ENCODE measurements at places on chromosomes 2 and 18.

- DNase-seq = no peak
Measured at GRCh38 chr2:160408959-160409291, 84.7 kb downstream of the RBMS1 start.

- no peak for DNase-seq
Measured at GRCh38 chr2:231204581-231204980, 6.2 kb downstream of the ARMC9 start.

- DNase-seq = peak; percentile 1
Measured at GRCh38 chr2:226300196-226300886, 499.3 kb downstream of the IRS1 start.

DNA sequence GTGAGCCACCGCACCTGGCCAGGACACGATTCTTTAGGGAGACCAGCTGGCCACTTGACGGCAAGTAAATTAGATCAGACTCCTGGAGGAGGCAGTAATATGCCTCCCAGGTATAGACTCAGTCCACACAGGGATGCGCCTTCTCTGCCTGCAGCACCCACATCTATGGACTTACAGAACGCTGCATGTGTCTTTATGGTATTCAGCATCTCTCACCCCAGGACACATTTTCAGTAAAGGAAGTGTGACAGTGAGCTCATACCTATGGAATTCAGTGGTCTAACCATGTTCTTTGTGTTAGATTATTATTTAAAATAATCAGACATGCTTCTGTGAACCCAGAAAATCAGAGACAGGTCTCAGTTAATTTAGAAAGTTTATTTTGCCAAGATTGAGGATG is 5.9 kb upstream of the NARS1 start:
- DNase-seq = no peak

DNA sequence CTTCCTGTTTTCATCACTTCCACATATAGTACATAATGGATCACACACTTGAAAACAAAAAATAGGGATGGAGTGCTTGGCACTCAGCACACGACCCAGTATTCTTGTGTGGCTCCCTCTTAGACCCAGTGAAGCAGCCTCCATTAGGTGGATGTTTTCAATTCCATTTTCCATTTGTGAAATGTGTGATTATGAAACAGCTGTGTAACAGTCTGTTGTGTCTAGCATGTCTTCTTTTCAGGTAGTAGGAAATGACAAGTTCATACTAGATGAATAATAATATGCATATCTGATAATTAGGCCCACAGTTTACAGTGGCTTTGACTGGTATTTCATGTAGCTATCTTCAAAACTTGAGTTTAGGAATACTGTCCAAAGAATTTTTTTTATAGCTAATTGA is 35.5 kb downstream of the EML6 start:
- DNase-seq = no peak

DNA sequence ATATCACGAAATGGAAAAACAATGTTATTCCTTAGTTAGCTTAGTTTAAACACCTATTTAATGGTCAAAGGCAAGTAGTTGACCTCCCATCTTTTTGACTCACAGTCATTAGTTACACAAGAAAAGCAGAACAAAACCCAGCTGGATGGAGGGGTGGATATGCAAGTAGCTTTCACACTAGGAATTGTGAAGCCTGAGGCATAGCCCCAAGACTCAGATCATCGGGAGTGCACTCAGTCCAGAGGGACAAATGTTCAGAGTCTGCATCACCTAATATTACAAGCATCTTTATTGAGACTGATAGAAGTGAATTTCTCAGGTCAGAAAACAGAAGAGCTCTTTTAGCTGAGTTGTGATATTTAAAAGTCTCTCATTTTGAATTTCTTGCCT is 15.5 kb upstream of the CPS1 start:
- DNase-seq = no peak

GRCh38 chr2:134499307-134499926 is 219.4 kb downstream of the TMEM163 start:
- DNase-seq = no peak

DNA sequence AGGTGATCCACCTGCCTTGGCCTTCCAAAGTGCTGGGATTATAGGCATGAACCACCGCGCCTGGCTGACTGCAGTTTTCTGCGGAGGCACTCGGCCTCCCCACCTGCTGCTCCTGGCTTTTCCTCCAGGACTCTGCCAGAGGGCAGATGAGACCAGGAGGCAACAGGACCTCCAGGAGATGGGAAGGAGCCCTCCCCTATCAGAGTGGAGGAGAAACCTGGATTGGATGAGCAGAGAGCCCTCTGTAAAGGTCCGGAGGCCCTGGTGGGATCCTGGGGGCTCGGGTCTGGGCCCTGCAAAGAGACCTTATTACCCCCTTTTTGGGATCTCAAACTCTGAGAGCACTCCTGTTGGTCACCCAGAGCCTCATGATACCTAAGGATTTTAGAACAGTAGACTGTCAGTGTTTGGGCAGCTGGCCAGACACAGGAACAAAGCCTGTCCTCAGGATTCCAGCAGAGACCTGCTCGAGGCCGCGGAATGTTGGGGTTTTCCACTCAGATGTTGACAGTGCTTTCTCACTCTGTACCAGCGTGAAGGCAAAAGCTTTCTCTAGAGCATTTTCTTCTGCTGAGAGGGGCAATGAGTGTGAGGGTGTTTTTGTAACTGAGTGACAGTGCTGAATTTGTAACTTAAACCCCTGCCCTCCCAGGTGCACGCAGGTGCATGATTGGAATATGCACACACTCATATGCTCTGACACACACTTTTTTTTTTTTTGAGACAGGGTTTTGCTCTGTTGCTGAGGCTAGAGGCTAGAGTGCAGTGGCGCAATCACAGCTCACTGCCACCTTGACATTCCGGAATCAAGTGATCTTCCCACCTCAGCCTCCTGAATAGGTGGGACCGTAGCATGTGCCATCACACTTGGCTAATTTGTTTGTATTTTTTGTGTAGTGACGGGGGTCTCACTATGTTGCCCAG is 48.4 kb downstream of the NPPC start:
- DNase-seq = no peak

DNA sequence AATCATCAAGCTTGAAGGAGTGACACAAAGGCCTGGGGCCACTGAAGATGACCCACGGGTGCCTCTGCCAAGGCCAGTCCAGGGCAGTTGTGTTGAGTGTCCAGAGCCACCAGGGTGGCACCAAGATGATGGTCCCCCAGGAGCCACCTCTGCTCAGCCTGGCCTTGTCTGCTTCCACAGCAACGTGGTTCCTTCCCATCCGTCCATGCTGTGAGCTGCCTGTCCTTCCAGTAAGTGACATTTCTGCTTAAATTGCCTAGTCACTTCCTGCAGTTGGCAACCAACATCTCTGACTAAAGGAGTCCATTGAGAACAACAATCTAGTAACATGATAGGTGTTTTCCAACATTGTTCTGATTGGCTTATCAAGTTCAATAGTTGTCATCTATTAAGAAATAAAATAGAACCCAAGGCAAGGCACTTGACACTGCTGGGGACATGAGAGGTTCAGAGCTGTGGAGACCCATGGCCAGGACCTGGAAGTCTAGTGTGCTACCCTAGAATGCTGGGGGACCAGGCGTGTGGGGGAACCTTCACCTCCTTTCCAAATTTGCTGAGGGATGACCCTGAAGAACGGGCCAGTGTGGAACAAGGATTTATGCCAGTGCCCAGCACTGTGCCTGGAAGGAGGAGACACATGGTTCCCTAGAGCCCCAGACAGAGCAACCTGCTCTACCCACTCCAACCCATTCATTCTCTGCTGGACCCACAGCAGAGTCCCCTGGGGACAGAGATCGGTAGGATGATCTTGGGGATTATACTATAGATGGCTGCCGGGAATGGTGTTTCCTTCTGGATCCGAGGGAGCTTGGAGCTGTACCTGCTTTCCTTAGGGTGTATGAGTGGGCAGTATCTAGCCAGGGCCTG is 98.9 kb upstream of the EPC2 start:
- no peak for DNase-seq

GRCh38 chr2:96105994-96106715 is 10.2 kb downstream of the ADRA2B start:
- DNase-seq = no peak

DNA sequence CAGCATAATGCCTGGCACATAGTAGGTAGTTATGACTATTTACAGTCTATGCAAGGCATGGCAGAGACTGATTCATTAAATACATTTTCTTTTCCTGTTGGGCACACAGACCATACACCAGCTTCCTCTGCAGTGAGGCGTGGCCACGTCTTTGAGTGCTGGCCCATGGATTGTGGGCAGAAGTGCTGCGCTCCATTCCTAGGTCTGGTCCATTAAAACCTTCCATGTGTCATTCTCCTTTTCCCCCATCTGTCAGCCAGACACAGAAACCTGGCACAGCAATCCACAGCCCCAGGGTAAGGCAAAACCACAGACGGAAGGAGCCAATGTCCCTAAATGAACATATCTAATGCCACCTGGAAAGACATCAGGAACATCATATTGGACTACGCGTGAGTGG is 141.9 kb downstream of the TTC32 start:
- DNase-seq = no peak

Data from GM12864 (cell line).